ENCODE measurements at places on chromosomes 5 and 9.
A peak's percentile ranks its signal among the peaks of the same experiment; 100 is the strongest.

DNA sequence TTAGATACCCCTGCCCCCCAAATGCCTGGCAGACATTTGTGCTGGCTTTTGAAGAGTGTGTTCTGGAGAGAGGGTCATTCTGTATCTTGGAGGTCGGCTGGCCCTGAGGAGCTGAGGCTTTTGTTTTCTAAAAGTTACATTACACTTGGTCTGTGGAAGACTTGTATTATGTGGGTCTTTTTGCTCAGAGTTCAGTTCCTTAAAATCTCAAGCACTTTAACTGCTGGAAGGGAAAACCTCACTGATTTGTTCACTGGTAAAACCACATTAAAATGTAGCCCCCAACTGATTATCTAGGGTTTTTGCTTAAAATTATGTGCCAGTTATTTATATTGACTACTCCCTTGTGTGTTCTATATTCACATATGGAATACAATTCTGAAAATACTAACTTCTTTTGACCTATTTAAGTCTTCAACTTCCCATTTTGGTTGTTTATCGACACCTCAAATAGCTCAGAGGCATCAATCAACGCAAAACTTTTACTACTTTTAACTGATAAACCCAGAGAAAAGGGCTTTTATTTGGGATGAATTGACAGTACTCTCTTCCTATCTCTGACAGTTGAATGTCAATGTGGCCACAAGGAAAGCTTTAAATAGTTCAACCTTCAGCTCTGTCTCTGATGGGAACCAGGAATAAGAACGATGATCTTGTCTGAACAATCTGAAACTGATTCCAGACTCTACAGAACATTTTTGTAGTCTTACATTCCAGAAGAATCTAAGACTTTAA is 54.0 kb upstream of the MAP3K1 start:
- no peak for DNase-seq
- H3K4me3 ChIP-seq, result no peak overlapping the region
- H3K36me3 ChIP-seq, result no peaks in the 10 kb centered on the region
- no peaks in the 10 kb centered on the region for H3K27me3 ChIP-seq
- H3K27ac ChIP-seq, result no peak overlapping the region

GRCh38 chr5:131854134-131854533 is 57.3 kb upstream of the FNIP1 start:
- H3K27me3 ChIP-seq, result no peaks in the 10 kb centered on the region
- H3K4me3 ChIP-seq, result no peak overlapping the region
- DNase-seq, result no peak
- no peaks in the 10 kb centered on the region for H3K4me1 ChIP-seq

DNA sequence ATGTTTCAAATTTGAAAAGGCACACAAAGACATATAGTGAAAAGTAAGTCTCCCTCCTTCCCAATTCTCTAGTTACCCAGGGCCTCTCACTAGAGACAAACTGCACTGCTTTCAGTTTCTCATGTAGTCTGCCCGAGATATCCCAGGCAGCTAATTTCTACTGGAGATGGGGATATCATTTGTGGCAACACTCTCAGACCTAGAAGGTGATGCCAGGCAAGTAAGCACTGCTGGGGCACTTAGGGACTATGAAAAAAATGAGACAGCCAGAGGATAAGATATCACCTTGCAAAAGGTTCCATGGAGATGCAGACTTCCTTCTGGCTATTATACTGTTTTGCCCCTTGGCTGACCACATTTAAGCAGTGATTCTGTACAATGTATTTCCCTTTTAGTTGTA is 12.6 kb downstream of the SIL1 start:
- H3K27me3 ChIP-seq, result no peaks in the 10 kb centered on the region
- H3K36me3 ChIP-seq, result no peaks in the 10 kb centered on the region
- H3K4me3 ChIP-seq, result no peak overlapping the region
- no peak for DNase-seq

- DNase-seq, result peak; percentile 54
- H3K27ac ChIP-seq, result no peak overlapping the region
- no peaks in the 10 kb centered on the region for H3K27me3 ChIP-seq
Observed at GRCh38 chr9:13033959-13034693, 245.4 kb downstream of the MPDZ start.

- no peaks in the 10 kb centered on the region for H3K27me3 ChIP-seq
- DNase-seq, result no peak
- peaks cover 1% of the 10 kb centered on the region for H3K4me1 ChIP-seq
Observed at GRCh38 chr5:123422433-123423277, 548 bp downstream of the CEP120 start.

DNA sequence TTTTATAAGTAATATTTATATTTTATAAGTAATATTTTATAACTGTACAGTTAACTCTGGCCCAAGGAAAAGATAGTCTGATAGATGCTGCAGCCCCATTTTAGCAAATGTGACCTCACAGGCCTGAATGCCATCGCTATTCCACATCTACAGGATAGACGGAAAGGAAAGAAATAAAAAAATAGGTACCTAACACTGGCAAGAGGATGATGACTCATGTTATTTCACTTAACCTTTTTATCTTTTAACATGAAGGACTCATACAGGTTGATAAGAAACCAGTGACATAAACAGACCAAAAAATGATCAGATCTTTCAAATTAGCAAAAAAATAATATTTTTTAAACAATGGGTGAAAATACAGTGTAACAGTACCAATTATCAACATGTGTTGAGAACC is 2.7 kb downstream of the CD274 start:
- H3K4me1 ChIP-seq, result no peaks in the 10 kb centered on the region
- H3K4me3 ChIP-seq, result no peak overlapping the region
- no peak overlapping the region for H3K27ac ChIP-seq
- no peaks in the 10 kb centered on the region for H3K27me3 ChIP-seq

- DNase-seq, result no peak
- no peak overlapping the region for H3K4me3 ChIP-seq
- H3K36me3 ChIP-seq, result no peaks in the 10 kb centered on the region
- H3K27me3 ChIP-seq, result no peaks in the 10 kb centered on the region
- no peak overlapping the region for H3K27ac ChIP-seq
Observed at GRCh38 chr9:72627956-72628540, 106.6 kb downstream of the TMC1 start.

- 0 out of 2 replicates have a peak, but pooled peaks cover 1% of the 10 kb centered on the region for H3K4me1 ChIP-seq
- no peaks in the 10 kb centered on the region for H3K36me3 ChIP-seq
- DNase-seq, result no peak
Observed at GRCh38 chr5:173925449-173926071, 37.4 kb downstream of the CPEB4 start.

- no peaks in the 10 kb centered on the region for H3K36me3 ChIP-seq
- no peaks in the 10 kb centered on the region for H3K27me3 ChIP-seq
- DNase-seq, result no peak
Observed at GRCh38 chr9:117677572-117677971, 26.6 kb upstream of the TLR4 start.

DNA sequence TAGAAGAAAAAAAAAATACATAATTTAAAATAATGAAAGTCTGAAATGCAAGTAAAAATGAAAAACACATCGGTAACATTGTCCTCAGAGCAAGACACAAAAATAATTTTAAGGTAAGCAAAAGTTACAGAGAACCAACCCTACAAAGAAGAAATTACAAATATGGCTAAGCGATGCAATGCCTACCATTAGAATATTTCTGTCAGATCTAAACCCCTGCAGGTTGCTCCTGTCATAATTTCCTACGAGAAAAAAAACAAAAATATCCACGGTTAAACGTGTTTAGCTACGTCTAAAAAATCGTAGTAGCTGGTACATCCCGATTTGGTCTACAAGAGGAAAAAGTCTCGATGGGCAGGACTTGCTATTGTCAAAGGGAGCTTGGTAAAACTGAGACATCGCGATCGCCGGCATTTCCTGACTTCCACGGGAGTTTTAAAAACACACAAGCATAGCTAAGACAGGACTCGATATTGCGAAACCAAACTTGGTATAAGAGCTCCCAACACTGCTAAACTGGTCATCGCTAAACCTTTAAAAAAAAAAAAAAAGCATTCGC is 1.1 kb upstream of the ANXA2R start:
- no peaks in the 10 kb centered on the region for H3K36me3 ChIP-seq
- peaks cover 80% of the 10 kb centered on the region for H3K27me3 ChIP-seq
- no peak overlapping the region for H3K27ac ChIP-seq
- H3K4me1 ChIP-seq, result peaks cover 1% of the 10 kb centered on the region

DNA sequence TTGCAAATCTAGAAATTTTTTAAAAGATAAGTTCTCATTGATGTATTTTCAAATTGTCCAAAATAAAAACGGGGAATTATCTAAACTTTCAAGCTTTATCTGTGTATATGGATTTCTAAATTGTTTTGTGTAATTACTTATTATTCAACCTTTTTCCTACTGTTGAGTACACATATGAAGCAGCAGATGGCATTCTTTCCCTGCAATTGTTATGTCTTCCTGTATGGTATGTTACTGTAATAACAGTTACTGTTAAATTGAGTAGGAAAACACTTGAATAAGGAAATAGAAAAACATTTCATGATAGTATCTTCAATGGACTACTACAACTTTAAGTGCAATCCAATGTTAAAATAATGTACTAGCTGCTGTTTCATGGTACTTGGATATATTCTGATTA is 124.8 kb downstream of the RANBP17 start:
- DNase-seq, result no peak
- H3K27me3 ChIP-seq, result no peaks in the 10 kb centered on the region
- no peaks in the 10 kb centered on the region for H3K36me3 ChIP-seq
- H3K27ac ChIP-seq, result no peak overlapping the region
